A549 treated with dexamethasone at 1 μM for 4 hours (cell line): ENCODE measurements at places on chromosomes 3 and 15. TPM values are rescaled to one million over a fixed set of nuclear protein-coding genes. Genes with fewer than 3 reads are reported as not detected.

The FMN1 gene
- 0.33 to 0.54 TPM (median 0.38 TPM) in 5 replicates for total RNA-seq

The UQCC5 gene
- total RNA-seq, result 47.1 to 85.1 TPM (median 48.4 TPM) in 5 replicates

The TGM4 gene
- 0.25 to 0.39 TPM (median 0.27 TPM) in 5 replicates for total RNA-seq

The TBC1D21 gene
- not detected in 5 replicates for total RNA-seq

The TICRR gene
- total RNA-seq, result 8.8 to 13.6 TPM (median 12.1 TPM) in 5 replicates

The FYCO1 gene
- total RNA-seq, result 4.7 to 6.5 TPM (median 5.9 TPM) in 5 replicates

The C2CD4B gene
- 0.10 to 0.27 TPM (median 0.18 TPM) in 5 replicates for total RNA-seq

The SLC28A2 gene
- total RNA-seq, result not detected in 5 replicates

The UPK1B gene
- 11.5 to 13.2 TPM (median 11.8 TPM) in 5 replicates for total RNA-seq

The C3orf22 gene
- not detected in 5 replicates for total RNA-seq

The ABI3BP gene
- total RNA-seq, result 0.97 to 2.7 TPM (median 1.4 TPM) in 5 replicates

The PCLAF gene
- total RNA-seq, result 106 to 264 TPM (median 118 TPM) in 5 replicates

The PROS1 gene
- total RNA-seq, result 9.9 to 13.9 TPM (median 12.0 TPM) in 5 replicates

The CADM2 gene
- total RNA-seq, result 0.09 to 0.27 TPM (median 0.18 TPM) in 5 replicates

The GHSR gene
- not detected in 5 replicates for total RNA-seq

The MORC1 gene
- 0.02 TPM in 1 of 5 replicates, not detected in the others for total RNA-seq

The IFT57 gene
- 41.8 to 47.7 TPM (median 46.0 TPM) in 5 replicates for total RNA-seq

The LDHAL6B gene
- 0.05 TPM in 1 of 5 replicates, not detected in the others for total RNA-seq

The NR1I2 gene
- not detected in 5 replicates for total RNA-seq

The OR4M2 gene
- not detected in 5 replicates for total RNA-seq

The LPP gene
- total RNA-seq, result 7.6 to 13.3 TPM (median 12.6 TPM) in 5 replicates

The POU1F1 gene
- total RNA-seq, result not detected in 5 replicates

The CLDN11 gene
- total RNA-seq, result 0.09 to 0.27 TPM (median 0.17 TPM) in 5 replicates

The P2RY14 gene
- total RNA-seq, result not detected in 5 replicates

The ZNF148 gene
- total RNA-seq, result 7.6 to 13.9 TPM (median 12.4 TPM) in 5 replicates

The ZDHHC23 gene
- 2.4 to 4.0 TPM (median 3.5 TPM) in 5 replicates for total RNA-seq
